ENCODE measurements at places on chromosomes 13 and 19.
A peak's percentile ranks its signal among the peaks of the same experiment; 100 is the strongest.

- DNase-seq = no peak
Observed at GRCh38 chr13:85260896-85261295, 538.3 kb downstream of the SLITRK6 start.

GRCh38 chr13:20924758-20925394, 22.3 kb upstream of the XPO4 start:
- DNase-seq = peak; percentile 46

GRCh38 chr19:17766543-17767131, 15.4 kb downstream of the FCHO1 start:
- peak; percentile 35 for DNase-seq

GRCh38 chr19:39389631-39390414, 1.1 kb downstream of the PAF1 start:
- DNase-seq = no peak

DNA sequence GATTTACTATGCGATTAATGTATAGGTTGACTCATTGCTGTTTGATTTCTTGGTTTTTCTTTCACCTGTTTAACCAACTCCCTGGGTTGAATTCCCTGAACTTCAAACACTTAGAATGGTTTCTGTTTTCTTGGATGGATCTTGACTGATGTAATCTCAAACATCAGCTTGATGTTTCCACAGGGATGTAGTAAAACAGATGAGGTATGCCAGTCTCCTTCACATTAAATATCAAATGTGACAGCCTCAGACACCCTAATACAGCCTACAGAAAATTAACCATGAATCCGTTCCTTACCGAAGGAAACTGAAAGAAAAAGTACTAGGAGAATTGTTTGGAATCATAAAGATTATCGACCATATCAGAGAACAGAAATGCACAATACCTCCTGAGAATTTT, 631.2 kb downstream of the GPC5 start:
- DNase-seq = no peak

DNA sequence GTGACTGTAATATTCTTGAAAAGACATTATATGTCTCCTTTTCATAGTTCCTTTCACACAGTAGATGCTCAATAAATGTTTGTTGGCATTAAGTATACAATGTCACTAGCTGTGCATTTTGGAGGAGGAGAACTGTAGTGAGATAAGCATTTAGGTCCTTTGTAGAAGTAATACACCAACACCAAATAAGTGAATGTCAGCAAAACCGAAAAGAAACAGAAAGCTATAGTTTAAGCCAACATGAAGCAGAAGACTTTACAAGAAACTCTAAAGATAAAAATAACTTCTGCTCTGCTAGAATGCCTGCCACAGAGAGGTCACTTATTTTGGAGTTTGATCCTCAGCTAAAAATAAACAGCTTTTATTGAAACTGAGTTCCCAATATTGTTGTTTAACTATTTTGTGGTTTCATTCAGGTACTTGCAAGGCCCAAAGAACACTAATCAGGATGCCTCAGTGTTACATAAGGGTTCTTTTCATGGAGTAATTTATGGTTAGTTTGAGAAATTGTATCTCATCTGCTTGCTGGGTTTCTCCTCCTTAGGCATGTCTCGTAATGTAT, 86.2 kb downstream of the STARD13 start:
- no peak for DNase-seq

DNA sequence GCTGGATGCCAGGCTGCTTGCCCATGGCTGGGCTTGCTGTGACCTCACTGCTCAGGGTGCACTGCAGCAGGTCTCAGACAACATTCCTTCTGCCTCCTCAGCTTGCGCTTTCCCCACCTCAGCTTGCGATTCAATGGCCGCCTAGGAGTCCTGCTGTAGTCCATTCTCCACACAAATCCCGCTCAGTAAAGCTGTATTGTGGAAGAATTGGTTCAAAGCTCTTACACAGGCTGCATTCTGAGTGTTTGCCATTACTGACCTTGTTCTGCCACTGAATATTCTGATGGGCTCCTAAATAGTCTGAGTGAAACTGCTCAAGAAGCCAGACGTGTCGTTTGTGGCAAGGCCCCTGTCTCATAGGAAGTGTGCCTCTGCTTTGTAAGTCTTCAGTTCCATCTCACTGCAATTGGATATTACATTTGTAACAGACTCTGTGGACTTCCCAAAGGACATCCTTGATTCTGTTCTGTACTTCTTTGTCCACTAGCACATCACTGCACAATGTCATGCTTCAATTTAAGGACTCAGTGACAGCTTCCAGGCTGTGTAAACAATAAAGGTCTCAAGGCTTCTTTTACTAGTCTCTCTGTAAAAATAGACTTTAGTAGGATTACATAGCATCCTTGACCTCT, 49.8 kb downstream of the KATNAL1 start:
- no peak for DNase-seq

DNA sequence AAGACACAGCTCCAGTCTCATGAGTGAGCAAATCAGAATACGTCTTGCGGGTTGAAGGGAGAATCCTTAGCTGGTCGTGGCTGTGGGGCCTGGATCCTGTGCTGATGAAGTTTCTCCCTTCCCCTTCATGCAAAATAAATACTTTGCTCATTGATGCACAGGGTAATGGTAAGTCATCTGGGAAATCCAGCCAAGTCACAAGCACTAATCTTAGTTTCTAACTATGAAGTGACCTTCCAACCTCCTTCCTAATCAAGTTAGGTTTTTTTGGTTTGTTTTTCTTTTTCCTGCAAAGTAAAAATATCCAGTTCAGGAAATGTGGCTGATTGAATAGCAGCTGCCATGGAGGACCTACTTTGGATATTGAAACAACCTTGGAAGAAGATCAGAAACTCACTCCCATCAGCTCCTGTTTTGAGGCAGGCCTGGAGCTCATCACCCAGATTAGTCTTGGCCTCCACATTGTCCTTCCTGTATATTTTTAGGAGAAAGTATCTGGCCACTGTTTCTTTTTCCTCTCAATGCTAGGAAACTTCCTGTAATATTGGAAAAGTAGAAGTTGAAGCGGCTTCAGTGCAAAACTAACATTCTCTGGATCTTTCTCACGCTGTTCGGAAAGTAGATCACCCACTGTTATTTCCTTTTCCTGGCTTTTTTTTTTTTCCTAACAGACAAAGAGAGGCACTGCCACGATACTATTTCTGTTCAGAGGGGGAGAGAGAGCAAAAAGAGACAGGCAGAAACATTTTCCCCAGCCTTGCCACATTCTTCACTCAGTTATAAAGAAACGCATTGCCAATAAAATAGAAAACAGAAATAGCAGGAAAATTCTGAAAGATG, 12.3 kb upstream of the ARL11 start:
- DNase-seq = no peak

DNA sequence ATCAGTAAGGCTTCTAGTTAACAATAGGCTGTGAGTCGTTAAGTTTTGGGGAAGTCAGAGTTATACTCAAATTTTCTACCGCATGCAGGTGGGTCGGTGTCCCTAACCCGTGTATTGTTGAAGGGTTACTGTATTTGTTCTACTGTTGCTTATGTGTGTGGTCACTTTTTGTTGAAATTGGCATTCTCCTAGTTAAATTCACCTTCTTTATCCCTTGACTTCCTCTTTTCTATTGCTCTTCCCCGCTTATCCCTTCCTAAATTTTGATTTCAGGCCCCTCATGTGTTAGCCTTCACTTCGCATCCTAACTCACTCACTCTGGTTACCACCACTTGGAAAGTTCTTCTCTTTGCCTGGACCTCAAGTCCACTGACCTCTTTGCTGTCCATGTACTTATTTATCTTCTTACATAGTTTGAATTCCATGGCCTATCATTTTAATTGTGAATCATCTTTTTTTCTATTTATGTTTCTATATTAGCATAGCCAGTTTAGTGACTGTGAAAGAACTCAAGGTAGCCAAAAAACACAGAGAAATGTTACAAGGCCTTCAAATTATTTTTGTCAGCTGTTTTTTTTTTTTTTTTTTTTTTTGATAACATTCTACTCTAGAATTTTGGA, 52.9 kb downstream of the NDFIP2 start:
- no peak for DNase-seq

DNA sequence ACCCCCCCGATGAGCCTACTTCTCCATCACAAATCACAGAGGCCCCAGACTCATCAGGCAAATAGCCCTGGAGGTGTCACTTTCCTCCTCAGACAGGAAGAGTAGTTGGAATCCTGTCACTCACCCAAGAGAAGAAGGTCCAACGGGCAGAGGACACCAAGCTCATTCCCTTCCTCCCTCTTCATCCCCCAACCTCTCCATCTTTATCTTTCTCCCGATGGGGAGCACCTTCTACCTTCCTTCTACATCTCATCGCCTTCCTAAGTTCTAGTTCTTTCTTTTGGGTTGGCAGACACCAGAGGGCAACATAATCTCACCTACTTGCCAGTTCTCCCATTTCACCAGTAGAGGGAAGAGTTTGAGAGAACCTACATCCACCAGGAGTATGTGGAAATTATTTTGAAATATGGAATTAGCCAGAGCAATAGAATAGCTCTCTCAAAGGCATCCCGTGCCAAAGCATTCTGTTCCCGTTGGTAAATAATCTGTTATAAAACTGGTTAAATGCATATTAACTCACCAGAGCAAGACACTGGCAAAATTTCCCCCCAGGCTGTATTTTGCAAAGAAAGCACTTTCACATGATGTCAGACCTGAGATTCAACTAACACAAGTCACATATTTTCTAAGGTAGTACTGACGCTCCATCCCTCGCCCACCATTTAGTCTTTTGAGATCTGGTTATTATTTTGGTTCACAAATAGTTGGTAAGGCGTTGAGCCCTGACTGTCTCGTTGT, 55.0 kb downstream of the ZIC5 start:
- DNase-seq = peak; percentile 55

DNA sequence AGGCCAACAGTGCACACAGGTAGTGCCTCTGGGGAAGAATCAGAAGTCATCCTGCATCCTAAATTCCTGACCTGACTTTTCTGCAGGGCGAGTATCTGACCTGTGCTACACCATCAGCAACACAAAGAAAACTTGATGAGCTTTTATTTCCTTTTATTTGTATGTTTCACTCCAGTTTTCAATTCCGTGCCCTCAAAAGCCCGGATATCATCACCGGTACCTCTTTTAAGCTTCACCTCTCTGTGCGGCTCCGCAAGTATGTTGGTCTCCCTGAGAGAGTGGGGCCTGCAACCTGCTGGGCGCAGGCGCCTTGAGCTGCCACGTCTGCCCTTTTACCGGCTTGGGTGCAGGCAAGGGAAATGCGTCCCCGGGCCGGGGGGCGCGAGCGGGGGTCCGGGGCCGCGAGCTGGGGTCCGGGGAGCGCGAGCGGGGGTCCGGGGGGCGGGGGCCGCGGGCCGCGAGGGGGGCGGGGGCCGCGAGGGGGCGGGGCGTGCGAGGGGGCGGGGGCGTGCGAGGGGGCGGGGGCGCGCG, 4.3 kb upstream of the DUXA start:
- DNase-seq = no peak

DNA sequence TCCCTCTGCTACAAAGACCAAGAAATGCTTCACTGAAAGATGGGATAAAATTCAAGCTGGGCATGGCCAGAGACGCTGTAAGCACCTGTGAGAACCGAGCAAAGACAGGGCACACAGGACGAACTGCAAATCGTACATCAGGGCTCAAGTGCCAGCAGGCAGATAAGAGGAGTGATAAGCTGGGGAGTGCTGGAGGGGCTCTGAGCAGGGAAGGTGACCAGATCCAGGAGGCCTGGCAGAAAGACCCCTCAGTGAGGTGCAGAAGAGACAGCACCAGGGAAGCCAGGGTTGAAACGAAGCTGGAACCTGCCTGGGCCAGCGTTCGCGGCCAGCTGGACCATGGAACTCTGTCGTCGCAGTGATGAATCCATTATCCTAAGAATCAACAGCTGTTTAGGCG, 10.2 kb downstream of the RAB20 start:
- DNase-seq = no peak

DNA sequence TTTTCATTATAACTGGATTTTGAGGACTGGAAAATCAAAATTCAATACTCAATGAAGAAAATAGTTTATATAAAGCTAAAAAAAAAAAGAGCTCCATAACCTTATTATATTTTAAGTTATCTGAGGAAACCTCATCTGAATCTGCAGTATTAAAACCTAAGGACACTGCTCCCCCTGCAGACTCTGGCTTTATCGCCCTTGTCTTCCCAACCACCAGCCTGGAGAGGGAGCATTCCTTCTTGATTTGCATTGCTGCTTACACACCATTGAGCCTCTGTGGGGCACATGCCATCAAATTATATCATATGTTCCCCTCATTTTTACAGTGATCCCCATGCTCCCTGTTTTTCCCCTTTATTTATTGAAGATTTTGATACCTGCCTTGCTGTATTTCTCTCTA, 871.4 kb upstream of the GPC6 start:
- peak; percentile 6 for DNase-seq

Data from non-pigmented ciliary epithelial cell (primary cell).